Peyer's patch (tissue), 4 donors: ENCODE measurements at places on chromosomes 1 and 21. TPM values are rescaled to one million over a fixed set of nuclear protein-coding genes. Genes with fewer than 3 reads are reported as not detected.

GRCh38 chr21:32779983-32780382 lies 8.4 kb upstream of the PAXBP1 start:
- H3K27me3 ChIP-seq = no peaks in the 10 kb centered on the region
- H3K4me1 ChIP-seq = no peaks in the 10 kb centered on the region
- no peak overlapping the region for H3K27ac ChIP-seq
- no peak overlapping the region for H3K4me3 ChIP-seq
- no peaks in the 10 kb centered on the region for H3K36me3 ChIP-seq

GRCh38 chr1:199522338-199522737 lies 505.2 kb upstream of the NR5A2 start:
- no peaks in the 10 kb centered on the region for H3K4me1 ChIP-seq
- no peak overlapping the region for H3K4me3 ChIP-seq
- no peak overlapping the region for H3K27ac ChIP-seq

DNA sequence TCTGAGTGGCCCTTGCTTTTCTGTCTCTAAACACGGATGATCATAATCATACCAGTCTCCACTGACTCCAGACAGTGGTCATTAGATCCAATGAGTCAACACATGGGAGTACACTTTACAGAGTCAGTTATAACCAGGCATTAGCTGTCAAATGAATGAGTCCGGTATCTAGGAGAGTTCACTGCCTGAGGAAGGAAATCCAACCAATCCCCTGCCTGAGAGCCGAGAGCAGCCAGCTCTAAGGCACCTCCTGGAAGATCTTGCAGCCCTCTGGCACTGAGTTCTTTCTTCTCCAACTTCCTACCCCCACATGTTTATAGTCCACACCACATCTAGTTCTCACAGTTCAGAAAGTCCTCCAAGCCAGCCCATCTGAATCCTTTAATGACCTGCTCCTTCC lies 29.4 kb upstream of the RBM15 start:
- DNase-seq = no peak
- H3K4me3 ChIP-seq = no peak overlapping the region
- H3K27ac ChIP-seq = no peak overlapping the region
- H3K27me3 ChIP-seq = no peaks in the 10 kb centered on the region
- no peaks in the 10 kb centered on the region for H3K4me1 ChIP-seq

- peaks cover 29% of the 10 kb centered on the region for H3K4me1 ChIP-seq
- no peaks in the 10 kb centered on the region for H3K36me3 ChIP-seq
- H3K27ac ChIP-seq = peak overlapping the region; percentile 98
- no peaks in the 10 kb centered on the region for H3K27me3 ChIP-seq
Measured at GRCh38 chr1:157137046-157137407, 1.2 kb downstream of the ETV3 start.

DNA sequence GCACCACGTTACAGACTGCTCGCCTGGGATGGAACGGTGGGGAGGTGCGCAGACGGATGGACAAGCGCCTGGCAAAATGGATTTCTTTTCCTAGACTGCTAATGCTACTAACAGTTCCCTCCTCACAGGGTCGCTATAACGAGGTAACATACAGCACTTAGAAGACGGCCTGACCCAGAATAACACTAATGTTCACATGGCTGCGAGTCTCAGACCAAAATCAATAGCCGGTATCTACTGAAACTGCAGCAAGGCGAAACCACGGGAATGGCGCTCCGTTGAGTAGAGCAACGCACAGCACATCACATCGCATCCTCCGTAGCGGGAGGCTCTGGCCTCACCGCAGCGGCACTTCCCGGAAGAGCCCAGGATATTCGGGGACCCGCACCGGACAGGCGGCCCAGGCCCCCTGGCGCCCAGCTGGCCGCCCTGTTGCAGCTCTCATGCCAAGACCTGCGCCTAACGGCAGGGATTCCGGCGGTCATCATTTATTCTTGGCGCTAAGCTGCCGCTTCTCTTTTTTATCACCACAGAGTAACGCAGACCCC lies 46.6 kb downstream of the VPS26C start:
- peak overlapping the region; percentile 76 for H3K27ac ChIP-seq
- no peaks in the 10 kb centered on the region for H3K27me3 ChIP-seq
- peak; percentile 37 for DNase-seq
- no peaks in the 10 kb centered on the region for H3K4me1 ChIP-seq

- DNase-seq = no peak
- no peaks in the 10 kb centered on the region for H3K27me3 ChIP-seq
- H3K36me3 ChIP-seq = no peaks in the 10 kb centered on the region
- no peaks in the 10 kb centered on the region for H3K4me1 ChIP-seq
- no peak overlapping the region for H3K27ac ChIP-seq
Measured at GRCh38 chr1:21365036-21365435, 74.8 kb upstream of the ECE1 start.

DNA sequence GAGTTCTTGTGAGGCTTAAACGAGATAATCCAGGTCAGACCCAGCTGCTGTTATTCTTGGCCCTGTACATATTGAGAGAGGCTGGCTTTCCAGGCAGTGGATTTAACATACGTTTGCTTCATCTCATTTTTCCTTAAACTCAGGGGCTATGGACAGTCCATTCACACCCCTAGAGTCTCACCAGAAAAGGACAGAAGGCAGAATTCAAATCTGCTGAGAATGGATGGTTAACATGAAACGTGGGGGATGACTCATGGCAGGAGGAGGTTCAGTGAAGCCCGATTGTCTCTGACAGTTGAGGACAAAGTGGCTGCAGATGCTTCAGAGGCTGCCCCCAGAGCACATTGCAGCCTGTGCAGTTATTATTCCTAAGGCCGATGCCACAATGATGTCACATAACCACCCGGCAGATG lies 39.5 kb downstream of the TGFB2 start:
- no peak overlapping the region for H3K27ac ChIP-seq
- no peaks in the 10 kb centered on the region for H3K36me3 ChIP-seq
- H3K4me3 ChIP-seq = no peak overlapping the region
- no peak for DNase-seq
- no peaks in the 10 kb centered on the region for H3K27me3 ChIP-seq

- H3K27ac ChIP-seq = no peak overlapping the region
- H3K27me3 ChIP-seq = no peaks in the 10 kb centered on the region
- DNase-seq = no peak
- H3K4me1 ChIP-seq = no peaks in the 10 kb centered on the region
- H3K4me3 ChIP-seq = no peak overlapping the region
Measured at GRCh38 chr1:107599220-107599619, 365.8 kb downstream of the VAV3 start.

GRCh38 chr1:90763506-90763905 lies 46.4 kb upstream of the BARHL2 start:
- no peaks in the 10 kb centered on the region for H3K36me3 ChIP-seq
- H3K27me3 ChIP-seq = no peaks in the 10 kb centered on the region
- H3K27ac ChIP-seq = no peak overlapping the region
- no peak overlapping the region for H3K4me3 ChIP-seq
- no peak for DNase-seq

DNA sequence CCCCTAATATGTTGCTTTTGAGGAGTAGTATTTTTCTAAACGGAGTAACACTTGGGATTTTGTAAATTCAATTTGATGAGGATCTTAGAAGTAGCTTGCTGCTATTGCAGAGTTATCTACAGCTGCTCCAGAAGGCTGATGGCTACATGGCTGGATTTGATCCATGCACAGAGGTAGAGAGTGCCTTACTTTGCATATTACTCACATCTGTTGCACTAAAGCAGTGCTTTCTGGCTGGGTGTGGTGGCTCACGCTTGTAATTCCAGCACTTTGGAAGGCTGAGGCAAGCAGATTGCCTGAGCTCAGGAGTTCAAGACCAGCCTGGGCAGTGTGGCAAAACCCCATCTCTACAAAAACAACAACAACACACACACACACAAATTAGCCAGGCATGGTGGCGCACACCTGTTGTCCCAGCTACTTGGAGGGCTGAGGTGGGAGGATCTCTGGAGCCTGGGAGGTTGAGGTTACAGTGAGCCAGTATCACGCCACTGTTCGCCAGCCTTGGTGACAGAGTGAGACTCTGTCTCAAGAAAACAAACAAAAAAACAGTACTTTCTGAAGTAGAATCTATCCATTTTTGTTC lies 24.6 kb downstream of the RALGPS2 start:
- no peaks in the 10 kb centered on the region for H3K4me1 ChIP-seq
- H3K36me3 ChIP-seq = no peaks in the 10 kb centered on the region
- H3K4me3 ChIP-seq = no peak overlapping the region
- no peaks in the 10 kb centered on the region for H3K27me3 ChIP-seq

DNA sequence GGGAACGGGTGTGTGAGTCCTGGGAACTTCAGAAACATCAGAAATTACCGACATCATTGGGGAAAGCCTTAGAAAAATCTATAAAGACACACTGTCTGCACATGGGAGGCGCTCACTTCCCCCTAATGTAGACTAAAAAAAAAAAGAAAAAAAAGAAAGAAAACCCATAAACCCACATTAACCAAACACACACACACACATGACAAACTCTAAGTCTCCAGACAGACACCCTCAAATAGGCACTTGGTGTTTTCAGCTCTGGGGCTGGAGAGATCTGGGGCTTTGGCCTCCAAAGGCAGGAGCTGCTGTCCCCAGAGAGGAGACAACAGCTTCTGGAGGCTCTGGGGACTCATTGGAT lies 13.2 kb upstream of the SDHB start:
- no peak for DNase-seq
- H3K4me3 ChIP-seq = no peak overlapping the region
- H3K27ac ChIP-seq = no peak overlapping the region
- no peaks in the 10 kb centered on the region for H3K4me1 ChIP-seq

DNA sequence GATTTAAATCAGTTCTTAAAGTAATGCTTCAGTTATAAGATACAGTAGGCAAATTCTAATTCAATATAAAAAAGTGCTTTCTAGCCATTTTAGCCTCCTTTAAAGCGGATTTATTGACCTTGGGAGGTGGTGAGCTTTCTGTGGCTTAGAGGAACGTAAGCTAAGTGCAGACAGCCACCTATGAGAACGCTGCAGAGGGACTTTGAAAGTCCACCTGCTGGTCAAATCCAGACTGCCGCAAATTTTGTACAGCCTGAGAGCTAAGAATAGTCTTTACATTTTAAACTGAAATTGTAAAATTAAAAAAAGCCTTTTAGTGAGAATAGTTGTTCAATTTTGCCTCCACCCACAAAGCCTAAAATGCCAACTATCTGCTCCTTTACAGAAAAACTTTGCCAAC lies 67.0 kb upstream of the SSX2IP start:
- H3K4me1 ChIP-seq = no peaks in the 10 kb centered on the region
- no peak for DNase-seq
- H3K4me3 ChIP-seq = no peak overlapping the region
- H3K27me3 ChIP-seq = no peaks in the 10 kb centered on the region
- no peaks in the 10 kb centered on the region for H3K36me3 ChIP-seq

DNA sequence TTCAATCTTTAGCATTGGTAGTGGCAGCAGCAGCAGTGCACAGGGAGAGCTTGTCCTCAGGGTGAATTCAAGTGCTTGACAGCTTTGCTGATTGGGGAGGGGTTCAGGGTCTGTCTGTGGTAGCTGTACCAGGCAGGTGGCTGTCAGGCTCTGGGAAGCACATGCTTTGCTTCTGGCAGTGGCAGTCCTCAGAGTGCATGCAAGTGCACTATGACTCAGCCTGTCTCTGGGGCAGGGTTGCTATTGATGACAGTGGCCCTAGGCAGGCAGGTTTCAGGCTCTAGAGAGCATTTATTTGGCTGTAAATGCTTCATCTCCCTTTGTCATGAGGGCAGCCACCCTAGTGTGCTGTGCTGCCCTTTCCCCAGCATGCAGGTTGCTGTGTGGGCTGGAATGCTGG lies 251.9 kb upstream of the LRRC7 start:
- no peak overlapping the region for H3K27ac ChIP-seq
- H3K4me3 ChIP-seq = no peak overlapping the region
- no peaks in the 10 kb centered on the region for H3K36me3 ChIP-seq
- no peak for DNase-seq
- H3K4me1 ChIP-seq = no peaks in the 10 kb centered on the region

DNA sequence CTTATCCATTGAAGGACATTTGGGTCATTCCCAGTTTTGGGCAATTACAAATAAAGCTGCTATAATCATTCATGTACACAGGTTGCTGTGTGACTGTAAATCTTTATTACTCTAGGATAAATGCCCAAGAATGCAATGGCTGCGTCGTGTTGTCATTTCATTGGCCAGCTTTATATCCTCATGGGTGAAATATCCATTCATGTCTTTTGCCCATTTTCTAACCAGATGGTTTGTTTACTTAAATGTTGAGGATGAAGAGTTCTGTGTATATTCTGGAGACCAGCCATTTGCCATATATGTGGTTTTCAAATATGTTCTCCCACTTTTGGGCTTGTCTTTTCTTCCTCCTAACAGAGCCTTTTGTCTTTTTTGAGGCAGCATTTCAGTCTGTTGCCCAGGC lies 25.3 kb downstream of the TRIM11 start:
- no peaks in the 10 kb centered on the region for H3K4me1 ChIP-seq
- no peaks in the 10 kb centered on the region for H3K36me3 ChIP-seq
- H3K27ac ChIP-seq = no peak overlapping the region
- no peak overlapping the region for H3K4me3 ChIP-seq

- H3K36me3 ChIP-seq = no peaks in the 10 kb centered on the region
- H3K27ac ChIP-seq = peak overlapping the region; percentile 90
- peak overlapping the region; percentile 83 for H3K4me3 ChIP-seq
- H3K27me3 ChIP-seq = no peaks in the 10 kb centered on the region
- no peaks in the 10 kb centered on the region for H3K4me1 ChIP-seq
Measured at GRCh38 chr1:205210756-205211168, 740 bp downstream of the DSTYK start.

- no peaks in the 10 kb centered on the region for H3K27me3 ChIP-seq
- no peak for DNase-seq
- no peak overlapping the region for H3K4me3 ChIP-seq
Measured at GRCh38 chr1:62433861-62434617, 2.8 kb upstream of the USP1 start.

DNA sequence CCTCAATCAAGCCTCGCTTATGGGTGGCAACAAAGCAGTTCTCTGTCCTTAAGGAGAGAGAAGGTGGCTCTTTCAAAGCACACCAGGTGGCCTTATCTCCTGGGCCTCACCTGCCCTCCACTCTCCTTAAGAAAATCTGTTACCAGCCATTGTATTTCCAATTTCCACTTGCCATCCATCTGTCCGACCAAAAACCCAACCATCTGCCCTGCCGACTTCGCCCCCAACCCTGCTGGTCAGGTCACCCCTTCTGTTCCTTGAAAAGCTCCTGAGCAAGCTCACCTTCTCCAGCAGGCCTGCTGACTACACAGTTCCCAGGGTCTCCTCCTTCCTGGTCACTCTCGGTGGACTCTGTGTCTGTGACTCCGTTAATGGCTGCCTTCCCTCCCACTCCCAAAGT lies 619 bp upstream of the IGFN1 start:
- no peaks in the 10 kb centered on the region for H3K27me3 ChIP-seq
- no peak for DNase-seq
- no peaks in the 10 kb centered on the region for H3K36me3 ChIP-seq
- H3K27ac ChIP-seq = no peak overlapping the region
- H3K4me3 ChIP-seq = no peak overlapping the region

- no peaks in the 10 kb centered on the region for H3K36me3 ChIP-seq
- no peak overlapping the region for H3K4me3 ChIP-seq
- H3K4me1 ChIP-seq = no peaks in the 10 kb centered on the region
- no peak for DNase-seq
- H3K27me3 ChIP-seq = no peaks in the 10 kb centered on the region
- H3K27ac ChIP-seq = no peak overlapping the region
Measured at GRCh38 chr1:37651803-37652202, 17.1 kb upstream of the RSPO1 start.

The KLHDC7A gene
- total RNA-seq = 0.38 TPM

The MAP1LC3C gene
- total RNA-seq = not detected

The KRTAP19-1 gene
- not detected for total RNA-seq

The S100A12 gene
- not detected for total RNA-seq

The KPRP gene
- total RNA-seq = not detected

The ALX3 gene
- total RNA-seq = not detected

The DIRAS3 gene
- total RNA-seq = 1.6 TPM

The ARHGEF10L gene
- 142 TPM for total RNA-seq

The CGN gene
- total RNA-seq = 154 TPM

The LAMB3 gene
- 9.1 TPM for total RNA-seq
